ENCODE measurements at places on chromosomes 11 and 22.

DNA sequence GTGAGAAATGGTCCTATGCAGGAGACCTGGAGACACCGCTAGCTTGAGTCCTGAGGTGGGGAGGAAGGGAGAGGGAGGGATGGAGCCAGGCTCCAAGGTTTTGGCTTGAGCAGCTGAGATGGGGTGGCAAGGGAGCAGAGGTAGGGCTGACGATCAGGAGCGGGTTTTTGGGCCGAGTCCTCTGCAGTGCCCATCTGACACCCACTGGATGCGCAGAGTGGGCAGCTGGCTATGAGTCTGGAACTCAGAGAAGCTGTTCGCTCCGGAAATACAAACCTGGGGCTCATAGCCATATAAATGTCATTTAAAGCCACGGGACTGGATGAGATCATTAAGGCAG is 453 bp upstream of the MAFF start:
- no peak for DNase-seq

DNA sequence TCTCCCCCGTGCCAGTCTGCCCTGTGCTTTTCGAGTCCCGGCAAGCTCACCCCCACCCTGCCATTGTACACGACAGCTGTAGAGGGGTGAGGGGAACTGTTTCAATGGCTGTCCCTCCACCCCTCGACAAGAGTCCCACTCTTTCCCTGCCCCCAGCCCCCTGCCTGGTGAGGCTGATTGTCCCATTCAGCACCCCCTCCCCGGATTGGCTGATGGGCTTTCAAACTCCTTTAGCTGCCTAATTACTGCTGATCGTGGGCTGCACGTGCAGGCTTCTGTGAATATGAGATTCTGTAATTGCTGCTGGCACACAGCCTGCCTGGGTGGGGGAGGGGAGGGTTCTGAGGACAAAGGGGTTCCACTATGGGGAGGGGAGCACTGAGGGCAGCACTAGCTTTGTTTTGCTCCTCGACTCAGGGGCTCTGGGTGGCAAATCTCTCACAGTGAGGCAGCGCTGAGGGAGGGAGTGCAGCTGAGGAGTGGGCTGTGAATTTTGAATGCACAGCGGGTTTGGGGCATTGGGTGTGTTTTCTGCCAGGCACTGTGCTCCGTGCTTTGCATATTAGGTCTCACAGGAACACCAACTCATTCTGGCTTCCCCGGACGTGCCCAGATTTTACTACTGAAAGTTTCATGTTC is 42.6 kb upstream of the ACCSL start:
- DNase-seq: no peak

DNA sequence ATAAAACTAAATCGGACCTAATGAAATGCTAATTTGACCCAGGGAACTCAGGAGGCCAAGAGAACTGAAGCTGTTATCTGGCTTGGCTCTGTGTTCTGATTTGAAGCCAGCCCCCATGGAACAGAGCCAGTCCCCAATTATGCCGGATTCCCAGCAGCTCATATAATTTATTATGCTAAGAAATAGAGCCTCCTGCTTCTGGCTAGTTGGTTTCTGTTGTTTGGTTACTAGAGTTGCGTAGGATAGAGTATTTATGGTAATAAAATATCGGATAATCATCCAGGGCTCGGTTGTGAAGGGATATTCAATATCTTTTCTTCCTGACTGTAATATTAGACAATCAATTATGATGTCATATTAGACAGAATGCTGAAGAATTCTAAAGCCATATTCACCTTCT is 120.4 kb upstream of the TTC12 start:
- no peak for DNase-seq

GRCh38 chr11:19829109-19829837 is 116.6 kb downstream of the NAV2 start:
- DNase-seq: no peak

DNA sequence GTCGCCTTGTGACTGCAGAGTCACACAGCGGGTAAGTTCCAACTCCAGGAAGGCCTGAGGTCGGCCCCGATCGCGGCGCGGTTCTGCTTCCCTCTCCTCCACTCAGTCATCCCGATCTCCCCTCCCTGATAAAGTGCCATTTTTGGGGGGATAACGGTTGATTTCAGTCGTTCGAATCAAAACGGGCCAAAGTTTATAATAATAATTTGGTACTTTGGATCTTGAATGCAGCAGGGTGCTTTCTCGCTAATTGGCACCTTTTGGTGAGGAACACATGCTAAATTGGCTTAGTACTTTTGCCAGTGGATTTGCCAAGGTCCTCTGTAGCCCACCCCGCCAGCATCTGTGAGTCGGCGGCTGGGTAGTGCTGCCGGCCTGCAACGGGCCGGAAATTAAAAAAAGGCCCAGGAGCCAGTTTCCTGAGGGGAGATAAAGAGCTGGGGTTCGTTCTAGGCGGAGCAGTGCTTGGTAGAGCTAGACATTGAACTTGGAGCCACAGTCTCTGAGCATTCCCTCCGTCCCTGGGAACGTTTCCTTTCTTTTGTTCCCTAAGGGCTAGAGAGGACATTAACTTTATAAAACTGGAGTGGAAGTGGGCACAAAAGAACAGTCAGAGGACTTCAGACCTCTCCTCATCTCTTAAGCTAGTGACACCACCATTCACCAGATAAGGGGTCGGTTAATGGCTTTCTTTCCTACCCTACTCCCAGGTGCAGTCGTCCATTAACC is 997 bp downstream of the UBE2L3 start:
- DNase-seq: peak; percentile 75

- DNase-seq: peak; percentile 75
These were observed 48.7 kb downstream of the TSPAN18 start for GRCh38 chr11:44775366-44775984.
